Right renal cortex interstitium (tissue), 3 donors: ENCODE measurements at places on chromosomes 11 and 22.
A peak's percentile ranks its signal among the peaks of the same experiment; 100 is the strongest.

GRCh38 chr22:50739279-50739691, 1.3 kb downstream of the ACR start:
- no peak for DNase-seq

DNA sequence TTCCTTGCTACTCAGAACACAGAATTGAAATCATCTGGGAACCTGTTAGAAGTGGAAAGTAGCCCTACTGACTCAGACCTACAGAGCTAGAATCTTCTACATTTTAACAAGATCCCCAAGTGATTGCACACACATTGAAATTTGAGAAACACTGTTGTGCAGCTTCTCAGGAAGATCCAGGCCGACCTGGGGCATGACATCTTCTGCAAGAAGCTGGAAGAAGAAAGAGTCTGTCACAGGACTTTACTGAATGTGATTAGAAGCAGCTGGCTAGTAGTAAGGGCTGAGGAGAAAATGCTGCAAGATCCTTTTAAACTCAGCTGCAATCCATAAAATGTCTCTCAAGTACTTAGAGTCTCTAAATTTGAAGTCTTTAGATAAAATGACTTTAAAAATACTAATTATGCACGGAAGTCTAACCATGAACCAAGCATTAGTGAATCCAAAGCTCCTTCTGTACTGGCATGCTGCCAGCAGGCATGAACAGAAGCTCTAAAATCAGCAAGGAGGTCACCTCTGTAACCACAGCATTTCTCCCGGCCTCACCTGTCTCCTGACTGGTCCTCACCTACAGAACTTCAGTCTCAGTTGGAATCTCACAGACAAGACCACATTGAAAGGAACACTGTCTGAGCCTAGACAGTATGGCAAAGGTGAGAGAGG, 85.0 kb downstream of the SERGEF start:
- DNase-seq, result peak; percentile 38

DNA sequence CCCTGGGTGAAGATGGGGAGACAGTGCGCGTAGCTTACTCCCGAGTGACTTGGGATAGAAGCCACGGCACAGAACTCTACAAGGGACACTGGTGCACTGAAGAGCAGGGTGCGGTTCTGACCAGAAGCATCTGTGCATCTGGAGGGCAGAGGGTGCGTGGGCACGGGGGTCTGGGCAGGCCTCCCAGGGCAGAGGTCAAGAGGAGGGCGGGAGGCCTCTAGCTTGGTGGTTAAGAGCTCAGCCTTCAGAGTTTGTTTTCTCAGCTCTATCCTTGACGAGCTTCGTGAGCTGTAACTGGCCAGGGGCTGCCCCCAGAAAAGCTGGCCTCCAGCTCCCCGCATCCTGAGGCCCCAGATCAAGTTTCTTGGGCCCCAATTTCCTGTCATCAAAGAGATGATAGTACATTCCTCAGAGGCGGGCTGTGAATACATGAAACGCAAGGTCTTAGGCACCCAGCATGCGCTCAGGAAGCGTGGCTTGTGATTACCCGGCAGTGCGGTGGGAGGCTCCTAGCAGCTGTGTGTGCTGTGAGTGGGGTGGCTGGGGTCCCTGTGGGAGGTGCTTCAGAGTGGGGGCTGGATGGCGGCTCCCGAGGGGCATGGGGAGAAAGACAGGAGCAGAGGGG, 6.0 kb upstream of the BID start:
- DNase-seq, result no peak

- no peak for DNase-seq
These were observed 22.0 kb upstream of the CTSC start for GRCh38 chr11:88359541-88359940.

DNA sequence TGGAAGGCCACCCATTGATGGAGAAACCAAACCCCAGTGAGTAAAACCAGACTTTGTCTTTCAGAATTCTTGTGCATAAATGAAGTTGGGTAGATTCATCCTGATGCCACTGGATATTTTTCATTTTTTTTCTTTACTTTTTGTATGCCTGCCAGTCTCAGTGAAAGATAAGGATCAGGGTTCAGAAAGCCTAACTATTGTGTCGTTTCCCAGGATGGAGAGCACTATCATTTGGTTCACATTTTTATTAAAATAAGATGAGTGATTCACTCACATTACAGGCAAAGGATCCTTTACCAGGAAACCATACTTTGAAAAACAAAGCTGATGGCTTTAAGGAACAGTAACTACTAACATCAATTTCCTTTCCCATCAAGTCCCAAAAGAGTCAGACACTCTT, 52.0 kb downstream of the ARFGAP2 start:
- DNase-seq, result no peak

DNA sequence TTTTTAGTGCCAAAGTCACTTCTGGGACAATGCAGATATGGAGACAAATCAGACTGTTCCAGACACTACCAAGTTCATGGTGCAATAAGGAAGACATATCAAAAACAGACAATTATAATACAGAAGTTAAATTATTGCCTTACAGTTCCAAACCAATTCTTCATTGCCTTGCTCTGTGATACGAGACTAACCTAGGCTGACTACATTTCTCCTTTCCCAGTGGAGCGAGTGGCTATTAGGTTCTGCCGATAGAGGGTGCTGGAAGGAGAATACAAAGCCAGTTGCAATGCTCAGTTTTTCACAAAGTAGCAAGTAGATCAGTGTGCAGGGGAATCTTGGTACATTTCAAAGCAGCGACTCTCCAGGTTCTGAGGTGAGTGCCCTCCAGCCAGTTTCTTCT, 67.8 kb downstream of the FAM168A start:
- DNase-seq, result no peak

- DNase-seq, result no peak
These were observed 10.9 kb upstream of the NEAT1 start for GRCh38 chr11:65411681-65412070.

GRCh38 chr11:7079545-7080135, 9.2 kb upstream of the RBMXL2 start:
- no peak for DNase-seq

DNA sequence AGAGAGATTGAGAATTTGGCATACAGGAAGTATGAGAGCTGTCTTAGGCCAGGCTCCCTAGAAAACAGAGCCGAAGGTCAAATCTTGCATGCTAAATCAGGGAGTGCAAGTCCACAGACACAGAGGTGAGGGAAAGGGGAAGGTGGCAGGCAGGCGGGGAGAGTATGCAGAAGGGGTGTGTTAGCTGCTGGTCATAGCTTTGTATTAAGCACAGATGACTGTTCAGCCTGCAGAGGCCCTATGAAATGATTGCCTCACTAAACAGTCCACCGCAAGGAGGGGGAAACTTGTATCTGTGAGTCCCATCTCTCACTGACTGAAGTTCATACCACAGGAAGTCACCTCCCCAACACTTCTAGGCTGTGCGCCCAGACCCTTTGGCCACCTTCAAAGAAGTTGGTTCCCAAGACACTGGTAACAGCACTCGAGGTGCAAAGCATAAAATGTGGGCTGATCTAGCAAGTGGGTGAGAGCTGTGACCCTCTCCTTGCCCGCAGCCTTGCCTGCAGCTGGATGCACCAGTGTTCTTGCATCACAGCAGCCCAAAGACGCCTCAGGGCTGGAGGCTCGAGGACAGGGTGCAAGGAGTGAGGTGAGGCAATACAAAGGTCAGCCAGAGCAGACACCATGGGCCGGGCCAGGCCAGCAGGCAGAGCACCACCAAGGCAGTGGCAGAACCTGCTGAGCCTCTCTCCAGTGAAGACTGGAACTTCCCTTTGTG, 115.3 kb upstream of the TBCEL start:
- DNase-seq, result no peak

GRCh38 chr22:21948390-21948789, 4.3 kb downstream of the PPM1F start:
- DNase-seq, result no peak

DNA sequence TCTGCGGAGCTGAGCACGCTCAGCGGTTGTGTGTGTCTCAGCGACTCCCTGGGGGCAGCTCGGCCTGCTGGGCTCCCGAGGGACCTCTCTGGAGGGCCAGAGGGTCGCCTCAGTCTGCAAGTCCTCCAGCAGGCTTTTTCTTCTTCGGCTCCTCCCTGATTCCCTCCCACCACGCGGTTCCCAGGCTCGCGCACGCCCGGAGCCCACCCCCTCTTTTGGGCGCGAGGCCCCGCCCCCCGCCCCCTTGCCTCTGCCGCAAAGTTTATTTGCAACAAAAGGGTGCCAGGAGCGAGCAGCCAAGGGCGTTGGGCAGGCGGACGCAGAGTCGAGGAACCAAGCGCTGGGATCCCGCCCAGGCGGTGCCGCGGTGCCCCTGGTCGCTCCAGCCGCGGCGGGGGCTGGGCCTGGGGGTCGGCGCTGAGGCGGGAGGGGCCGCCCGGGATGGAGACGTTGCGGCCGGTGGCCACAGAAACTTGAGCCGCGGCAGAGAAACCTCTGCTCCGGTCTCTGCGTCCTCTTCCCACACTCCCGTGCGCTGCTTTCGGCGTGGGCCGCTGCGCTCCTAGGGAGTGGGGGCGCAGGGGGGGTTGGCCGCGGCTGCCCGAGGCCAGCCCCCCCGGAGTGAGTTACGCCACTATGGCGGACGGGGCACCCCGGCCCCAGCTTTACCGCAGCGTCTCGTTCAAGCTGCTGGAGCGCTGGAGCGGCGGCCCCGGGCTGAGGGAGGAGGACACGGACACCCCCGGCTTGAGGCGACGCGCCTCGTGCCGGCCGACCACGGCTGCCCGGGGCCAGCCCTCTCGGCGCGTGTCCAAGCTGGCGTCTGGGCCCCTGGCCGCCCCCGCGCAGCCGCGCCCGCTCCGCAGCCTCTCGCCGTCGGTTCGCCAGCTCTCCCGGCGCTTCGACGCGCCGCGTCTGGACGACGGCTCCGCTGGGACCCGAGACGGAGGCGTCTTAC, at the start of gene ARHGEF17:
TSS of gene ARHGEF17 (plus strand) at position 274 of the 958 bp plus-strand sequence. CDS start at position 637, 363 bp downstream.
- DNase-seq, result no peak

GRCh38 chr22:40203572-40203971, 25.8 kb downstream of the TNRC6B start:
- no peak for DNase-seq

DNA sequence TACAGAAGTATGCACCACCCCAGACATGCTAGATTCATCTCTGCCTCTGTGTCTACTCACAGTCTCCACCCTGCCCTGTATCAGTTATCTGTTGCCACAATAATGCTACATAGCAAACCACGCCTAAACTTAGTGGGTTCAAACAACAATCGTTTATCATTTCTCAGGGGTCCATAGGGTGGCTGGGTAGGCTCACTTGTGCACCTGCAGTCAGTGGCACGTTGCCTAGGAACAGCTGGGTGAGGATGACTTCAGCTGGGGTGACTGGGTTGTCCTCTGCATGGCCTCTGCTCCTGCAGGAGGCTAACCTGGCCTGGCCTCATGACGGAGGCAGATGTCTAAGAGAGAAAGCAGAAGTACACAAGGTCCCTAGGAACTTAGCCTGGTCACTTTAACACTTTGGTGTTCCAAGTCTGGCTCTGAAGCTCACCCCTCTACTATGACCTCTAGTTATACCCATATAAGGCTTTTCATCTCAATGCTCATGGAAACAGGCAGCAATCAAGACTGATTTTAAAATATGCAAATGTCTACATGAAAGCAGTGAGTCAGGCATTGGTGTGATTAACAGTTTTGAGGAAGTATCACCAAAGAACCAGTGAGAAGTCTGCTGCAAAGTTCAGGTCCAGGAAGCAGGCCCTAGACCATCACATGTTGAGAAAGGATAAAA, 10.7 kb downstream of the OLFML1 start:
- DNase-seq, result no peak

DNA sequence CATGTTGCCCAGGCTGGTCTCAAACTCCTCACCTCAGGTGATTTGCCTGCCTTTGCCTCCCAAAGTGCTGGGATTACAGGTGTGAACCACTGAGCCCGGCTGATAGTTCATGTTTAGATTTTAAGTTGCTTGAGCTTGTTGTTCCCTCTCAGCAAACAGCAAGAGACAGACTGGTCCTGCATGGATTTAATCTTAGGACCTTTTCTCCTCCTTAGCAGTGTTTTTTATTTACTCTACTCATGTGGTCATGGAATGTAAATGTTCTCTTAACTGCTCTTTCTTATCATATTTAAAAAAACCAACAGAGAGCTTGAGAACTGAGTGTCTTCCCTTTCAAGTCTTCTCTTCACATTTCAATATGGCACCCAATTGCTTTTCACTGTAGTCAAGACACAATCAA, 22.7 kb upstream of the PRDM10 start:
- no peak for DNase-seq

- DNase-seq, result no peak
These were observed 1.0 kb downstream of the FJX1 start for GRCh38 chr11:35619116-35619854.

DNA sequence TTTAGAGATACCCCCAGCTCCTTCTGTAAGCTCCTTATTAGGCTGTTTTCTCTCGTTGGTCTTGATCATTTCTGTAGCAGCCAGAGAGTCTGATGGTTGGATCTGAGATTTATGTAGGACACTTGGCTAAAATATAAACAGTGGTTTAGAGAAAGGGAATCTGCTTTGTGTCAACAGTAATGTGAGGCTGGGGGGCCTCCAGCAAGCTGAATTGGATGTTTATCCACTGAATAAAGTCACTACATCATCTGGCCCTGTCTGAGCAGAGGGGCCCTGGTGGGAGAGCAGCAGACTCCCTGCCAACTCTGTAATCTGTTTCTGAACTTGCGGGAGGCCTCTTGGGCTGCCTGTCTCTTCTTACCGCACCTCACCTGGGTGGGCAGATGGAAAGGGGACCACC, 328.5 kb upstream of the PLET1 start:
- no peak for DNase-seq
